ENCODE measurements at places on chromosomes 16 and 17.

- no peak for DNase-seq
These were observed 568.3 kb upstream of the ZFHX3 start for GRCh38 chr16:73616166-73616753.

- no peak for DNase-seq
These were observed 1.7 kb downstream of the CMTM3 start for GRCh38 chr16:66605979-66606751.

- no peak for DNase-seq
These were observed 25.5 kb downstream of the TIMM22 start for GRCh38 chr17:1022278-1023024.

DNA sequence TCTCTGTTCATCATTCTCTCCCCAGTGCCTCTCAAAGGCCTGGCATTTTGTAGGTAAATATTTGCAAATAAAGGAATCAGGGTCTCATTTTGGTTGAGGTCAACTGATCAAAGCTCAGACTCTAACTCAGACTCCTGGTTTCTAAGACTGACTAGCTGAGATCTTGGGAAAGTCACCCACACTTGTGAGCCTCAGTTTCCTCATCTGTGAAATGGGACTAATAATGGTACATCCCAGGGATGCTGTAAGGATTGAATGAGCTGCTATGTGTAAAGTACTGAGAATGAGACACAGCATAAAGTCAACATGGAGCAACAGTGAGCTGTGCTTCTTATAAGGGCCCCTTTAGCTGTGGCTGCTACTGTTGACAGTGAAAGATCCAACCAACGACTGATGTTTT lies 70.6 kb upstream of the XYLT1 start:
- no peak for DNase-seq

- DNase-seq: no peak
These were observed 253.5 kb downstream of the MRTFB start for GRCh38 chr16:14324581-14324980.

DNA sequence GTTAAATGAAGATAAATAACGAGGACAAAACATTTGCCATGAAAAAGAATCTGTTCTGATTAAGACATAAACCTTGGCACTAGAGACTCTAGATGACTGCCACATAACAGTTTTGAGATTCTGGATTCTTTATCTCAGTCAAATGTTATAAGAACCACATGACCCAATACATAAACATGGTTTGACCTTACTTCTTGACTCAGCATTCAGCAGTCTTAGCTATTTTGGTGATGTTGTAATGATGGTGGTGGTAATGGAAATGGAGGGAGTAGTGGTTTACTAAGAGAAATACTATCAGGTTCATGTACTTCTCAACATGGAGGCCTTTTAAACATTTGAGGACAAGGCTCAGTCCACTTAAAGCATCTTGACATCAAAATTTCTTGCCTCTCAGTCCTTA lies 925.4 kb downstream of the CDH11 start:
- DNase-seq: no peak

DNA sequence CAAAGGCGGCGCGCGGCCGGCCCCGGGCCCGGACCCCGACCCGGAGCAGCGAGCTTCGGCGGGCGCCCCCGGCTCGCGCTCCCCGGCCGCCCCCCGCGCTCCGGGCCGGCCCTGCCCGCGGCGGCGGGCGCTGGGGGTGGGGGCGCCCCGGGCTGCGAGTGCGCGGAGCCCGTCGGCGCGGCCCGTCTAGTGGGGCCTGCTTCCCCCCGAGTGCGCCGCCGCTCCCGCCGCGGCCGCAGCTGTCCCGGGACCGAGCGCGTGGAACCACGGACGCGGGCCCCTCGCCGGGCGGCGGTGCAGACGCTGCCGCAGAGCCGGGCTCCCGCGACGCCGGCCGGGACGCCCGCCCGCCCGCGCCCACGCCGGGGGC lies 308 bp downstream of the ADCY9 start:
- DNase-seq: no peak

DNA sequence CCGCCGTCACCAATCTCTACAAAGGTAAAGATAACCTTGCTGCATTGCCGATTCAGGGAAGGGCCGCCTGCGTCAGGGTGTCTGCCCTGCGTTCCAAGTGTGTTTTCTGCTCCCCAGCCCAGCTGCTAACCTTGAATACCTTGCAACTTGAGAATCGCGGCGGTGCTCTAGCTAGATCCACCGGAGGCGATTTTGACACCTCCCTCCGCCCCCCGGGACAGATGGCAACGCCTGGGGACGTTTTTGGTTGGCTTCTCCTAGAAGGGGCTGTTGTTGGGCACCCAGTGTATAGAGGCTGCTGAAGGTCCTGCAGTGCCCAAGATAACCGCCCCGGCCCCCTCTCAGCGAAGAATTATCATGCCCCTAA lies 1.5 kb downstream of the HAPSTR1 start:
- peak; percentile 25 for DNase-seq

DNA sequence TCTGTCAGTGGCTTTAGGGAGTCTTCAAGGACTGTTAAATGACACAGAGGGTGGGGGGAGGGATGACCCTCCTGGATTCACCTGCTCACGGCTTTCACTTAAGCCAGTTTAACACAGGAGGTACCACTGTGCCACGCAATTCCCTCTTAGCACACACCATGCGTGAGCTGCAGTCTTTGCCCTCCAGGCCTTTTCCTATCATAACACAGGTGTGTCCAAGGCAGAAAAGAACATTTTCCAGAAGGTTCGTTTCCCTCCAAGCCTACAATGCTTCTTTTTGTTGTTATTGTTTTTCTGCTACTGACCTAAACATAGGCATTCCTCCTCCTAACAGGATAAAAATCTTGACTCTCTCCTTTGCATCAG lies 1.1 kb downstream of the ZFHX3 start:
- no peak for DNase-seq

- DNase-seq: no peak
These were observed 137.4 kb upstream of the COX10 start for GRCh38 chr17:13931800-13932460.

DNA sequence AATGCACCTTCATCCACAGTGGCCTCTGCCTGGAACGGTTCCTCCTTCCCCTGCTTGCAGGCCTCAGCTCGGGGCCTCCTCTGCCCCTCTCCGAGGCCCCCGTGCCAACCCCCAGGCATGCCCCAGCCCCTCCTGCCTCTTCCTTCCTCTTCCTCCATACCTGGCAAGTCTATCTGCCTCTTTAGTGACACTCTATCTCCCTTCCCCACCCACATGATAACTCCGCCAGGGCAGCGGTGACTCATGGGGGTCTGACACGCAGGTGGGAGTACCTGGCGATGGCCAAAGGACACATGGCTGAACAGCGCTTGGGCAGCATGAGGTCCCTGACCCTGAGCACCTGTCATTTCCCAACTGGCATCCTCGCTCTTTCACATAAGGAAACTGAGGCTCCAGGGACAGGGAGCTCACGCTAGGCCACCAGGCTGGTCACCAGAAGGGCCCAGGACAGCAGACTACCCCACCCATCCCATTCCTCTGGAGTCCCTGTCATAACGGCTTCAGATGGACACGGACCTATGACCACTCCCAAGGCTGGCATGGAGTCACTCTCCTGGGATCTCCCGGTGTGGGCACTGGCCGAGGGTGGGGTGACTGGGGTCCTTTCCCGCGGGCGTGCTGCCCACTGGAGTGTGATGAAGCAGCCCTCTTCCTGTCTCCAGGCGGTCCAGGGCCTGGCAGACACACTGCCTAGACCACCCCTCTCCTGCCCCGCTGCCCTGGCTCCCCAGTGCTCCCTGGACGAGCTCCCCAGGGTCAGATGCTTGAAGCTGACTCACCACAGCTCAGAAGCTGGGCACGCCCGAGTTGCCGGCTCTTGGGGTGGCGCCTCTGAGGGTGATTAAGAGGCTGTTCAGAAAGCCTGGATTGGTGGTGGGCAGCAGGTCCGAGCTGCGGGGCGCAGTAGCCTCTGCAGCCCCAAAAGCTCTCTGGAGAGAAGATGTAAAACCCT lies 100.6 kb downstream of the ENGASE start:
- no peak for DNase-seq

GRCh38 chr16:84643674-84644073 lies 4.6 kb upstream of the KLHL36 start:
- DNase-seq: no peak

GRCh38 chr16:9610727-9611126 lies 519.3 kb downstream of the HAPSTR1 start:
- DNase-seq: no peak

DNA sequence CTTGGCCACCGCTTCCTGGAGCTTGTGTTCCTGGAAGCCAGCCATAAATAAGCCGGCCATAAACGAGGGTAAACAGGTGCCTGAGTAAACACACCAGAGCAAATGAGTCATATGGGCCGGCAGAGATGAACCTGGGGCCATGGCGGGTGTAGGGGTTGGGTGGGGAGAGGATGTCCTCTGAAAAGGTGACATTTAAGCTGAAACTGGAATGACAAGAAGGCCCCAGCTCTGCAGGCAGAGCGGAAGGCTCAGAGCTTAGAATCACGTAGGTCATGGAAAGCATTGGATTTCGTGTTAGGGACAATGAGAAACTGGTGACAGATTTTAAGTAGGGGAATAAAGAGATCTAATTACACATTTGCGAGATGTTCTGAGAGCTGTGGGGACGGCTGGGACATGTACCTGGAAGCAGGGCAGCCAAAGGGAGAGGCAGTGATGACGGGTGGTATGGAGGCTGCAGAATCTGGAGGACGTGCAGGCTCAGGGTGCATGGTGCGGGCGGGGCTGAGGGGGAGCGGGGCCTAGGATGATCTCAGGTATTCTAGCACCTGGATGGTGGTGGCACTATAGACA lies 8.1 kb upstream of the DNASE1 start:
- DNase-seq: no peak

All from stimulated activated naive CD4-positive, alpha-beta T cell treated with Interleukin-2 at 50 U/mL for 16 hours (primary cell).